ENCODE measurements at places on chromosomes 2 and 18.

DNA sequence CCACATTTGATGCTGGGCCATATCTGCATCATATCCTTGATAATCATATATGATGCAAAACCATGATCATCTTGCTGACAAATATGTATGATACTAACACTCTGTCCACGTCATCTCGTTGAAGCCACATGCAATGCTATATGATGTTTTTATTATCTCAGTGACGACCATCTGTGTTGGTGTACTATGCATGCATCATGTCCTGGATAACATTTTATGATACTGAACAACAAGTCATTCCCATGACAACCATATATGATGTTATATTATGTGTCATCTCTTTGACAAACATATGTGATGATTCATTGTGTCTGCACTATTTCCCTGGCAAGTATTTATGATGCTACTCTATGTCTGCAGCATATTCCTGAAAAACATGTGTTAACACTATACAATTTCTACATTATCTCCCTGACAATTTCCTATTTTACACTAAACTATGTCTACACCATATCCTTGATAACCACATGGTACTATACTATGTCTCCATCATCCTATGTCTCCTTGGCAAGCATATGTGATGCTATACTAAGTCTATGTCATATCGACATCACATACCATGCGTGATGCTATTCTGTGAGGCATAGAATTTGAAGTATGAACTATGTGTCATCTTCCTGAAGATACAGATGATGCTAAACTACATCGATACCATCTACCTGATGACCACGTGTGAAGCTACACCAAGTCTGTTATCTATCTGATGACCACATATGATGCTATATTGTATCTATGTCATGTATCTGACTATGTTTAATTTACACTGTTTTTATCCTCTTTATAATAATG, 37.0 kb downstream of the DAW1 start:
- no peak for DNase-seq

- no peak for DNase-seq
Observed at GRCh38 chr2:238635647-238636051, 208.9 kb downstream of the ASB1 start.

DNA sequence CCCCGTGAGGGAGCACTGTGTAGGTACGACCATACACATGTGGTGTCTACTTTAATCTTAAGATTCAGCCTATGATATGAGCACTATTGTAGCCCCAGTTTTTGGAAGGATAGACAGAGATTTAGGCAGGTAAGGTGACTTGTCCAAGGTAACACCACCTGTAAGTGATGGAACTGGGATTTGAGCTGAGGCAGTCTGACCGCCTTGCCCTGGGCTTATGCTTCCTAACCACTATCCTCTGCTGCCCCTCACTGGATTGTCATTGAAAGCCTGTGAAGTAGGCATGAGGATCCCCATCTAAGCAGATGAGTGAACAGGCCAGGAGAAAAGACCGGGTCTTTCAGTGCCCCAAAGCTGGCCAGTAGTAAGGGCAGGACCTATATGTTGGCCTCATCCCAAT, 343.8 kb downstream of the CYRIA start:
- no peak for DNase-seq

- no peak for DNase-seq
Observed at GRCh38 chr2:61463769-61464475, 7.0 kb downstream of the USP34 start.

DNA sequence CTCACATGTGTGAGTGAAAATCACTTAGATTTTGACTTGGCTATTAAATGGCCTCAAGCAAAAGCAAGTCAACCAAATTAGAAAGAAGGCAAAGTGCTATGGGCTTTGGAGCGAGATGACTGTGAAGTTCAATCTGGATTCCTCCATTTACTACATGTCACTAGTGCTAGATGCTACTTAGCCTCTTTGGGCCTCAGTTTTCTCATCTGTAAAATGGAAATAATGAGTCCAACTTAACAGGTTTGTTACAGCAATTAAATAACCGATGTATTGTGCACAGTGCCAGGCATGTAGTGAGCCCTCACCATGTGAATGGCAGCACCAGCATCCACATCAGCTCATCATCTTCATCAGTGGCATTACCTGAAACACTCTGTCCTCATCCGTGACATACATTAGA, 376.3 kb downstream of the MTX2 start:
- no peak for DNase-seq

GRCh38 chr2:161306919-161307318, 1.3 kb upstream of the PSMD14 start:
- DNase-seq, result no peak
